Activated CD8-positive, alpha-beta T cell treated with anti-CD3 and anti-CD28 coated beads, Interleukin-2, amount 10 ng/mL, durations not matched to agents 7 days and 5 days (primary cell): ENCODE measurements at places on chromosomes 12 and 14. TPM values are rescaled to one million over a fixed set of nuclear protein-coding genes. Genes with fewer than 3 reads are reported as not detected.

The GPR68 gene
- total RNA-seq, result 44.6 TPM

- DNase-seq, result no peak
- no peaks in the 10 kb centered on the region for H3K4me1 ChIP-seq
- H3K4me3 ChIP-seq, result no peak overlapping the region
- no peaks in the 10 kb centered on the region for H3K27me3 ChIP-seq
Measured at GRCh38 chr12:115323223-115323905, 639.4 kb upstream of the TBX3 start.

GRCh38 chr14:57847096-57847495, 18.8 kb downstream of the SLC35F4 start:
- no peaks in the 10 kb centered on the region for H3K27me3 ChIP-seq
- no peaks in the 10 kb centered on the region for H3K36me3 ChIP-seq
- DNase-seq, result no peak
- H3K4me1 ChIP-seq, result no peaks in the 10 kb centered on the region
- H3K4me3 ChIP-seq, result no peak overlapping the region

The KCNA1 gene
- total RNA-seq, result not detected

DNA sequence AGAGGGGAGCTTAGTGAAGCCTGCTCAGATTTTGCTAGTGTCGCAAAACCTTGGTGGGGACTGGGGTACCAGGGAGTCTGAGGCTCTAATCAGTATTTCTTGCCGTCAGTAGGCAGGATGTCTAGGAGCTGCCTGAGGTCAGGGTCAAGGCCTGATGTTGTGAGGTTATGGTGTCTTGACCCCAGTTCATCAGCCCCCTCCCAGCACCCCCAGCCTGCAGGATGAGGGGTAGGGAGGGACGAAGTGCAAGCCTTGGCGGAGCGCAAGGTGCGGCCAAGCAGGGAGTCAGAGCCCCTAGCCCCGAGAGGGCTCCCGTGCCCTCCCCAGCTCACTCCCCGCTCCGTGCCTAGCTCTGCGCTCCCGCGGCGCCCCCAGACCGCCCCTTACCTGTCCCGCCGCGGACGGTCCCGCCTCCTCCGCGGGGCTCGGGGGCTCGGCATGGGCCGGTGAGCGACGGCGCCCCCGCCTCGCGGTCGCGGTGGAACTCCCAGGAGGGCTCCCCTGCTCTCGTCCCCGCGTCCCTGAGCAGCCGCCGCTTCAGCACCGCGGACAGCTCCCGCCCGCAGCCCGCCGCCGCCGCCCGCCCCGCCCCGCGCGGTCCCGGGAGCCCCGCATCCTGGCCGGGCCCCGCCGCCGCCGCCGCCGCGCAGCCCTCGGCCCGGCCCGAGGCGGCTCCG, 347 bp downstream of the SYNDIG1L start:
- peaks cover 43% of the 10 kb centered on the region for H3K27me3 ChIP-seq
- no peak overlapping the region for H3K27ac ChIP-seq
- no peak overlapping the region for H3K4me3 ChIP-seq
- H3K36me3 ChIP-seq, result no peaks in the 10 kb centered on the region
- H3K4me1 ChIP-seq, result peaks cover 2% of the 10 kb centered on the region

DNA sequence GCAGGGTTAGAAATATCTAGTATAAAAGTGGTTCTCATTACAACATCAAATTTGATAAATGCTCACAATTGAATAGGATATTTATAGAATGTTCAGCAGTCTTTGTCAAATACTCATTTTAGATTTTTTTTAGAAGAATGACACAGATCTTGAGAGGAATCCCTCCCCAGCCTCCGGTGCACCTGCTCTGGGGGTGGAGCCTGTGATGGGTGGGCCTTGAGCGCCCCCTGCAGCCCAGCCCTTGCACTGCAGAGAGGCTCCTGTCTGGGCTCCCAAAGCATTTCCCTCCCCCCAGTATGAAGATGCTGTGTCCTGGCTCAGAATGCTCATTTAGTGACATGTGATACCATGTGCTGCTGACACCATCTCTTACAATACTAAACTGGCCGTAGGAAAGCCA, 792.3 kb downstream of the TMEM121 start:
- peaks cover 14% of the 10 kb centered on the region for H3K27me3 ChIP-seq
- DNase-seq, result peak; percentile 56
- no peaks in the 10 kb centered on the region for H3K36me3 ChIP-seq
- H3K4me1 ChIP-seq, result no peaks in the 10 kb centered on the region

The EML1 gene
- not detected for total RNA-seq

- no peaks in the 10 kb centered on the region for H3K4me1 ChIP-seq
- H3K27me3 ChIP-seq, result no peaks in the 10 kb centered on the region
- no peaks in the 10 kb centered on the region for H3K36me3 ChIP-seq
- no peak overlapping the region for H3K4me3 ChIP-seq
- DNase-seq, result no peak
- no peak overlapping the region for H3K27ac ChIP-seq
Measured at GRCh38 chr14:78509516-78509915, 339.3 kb downstream of the NRXN3 start.

DNA sequence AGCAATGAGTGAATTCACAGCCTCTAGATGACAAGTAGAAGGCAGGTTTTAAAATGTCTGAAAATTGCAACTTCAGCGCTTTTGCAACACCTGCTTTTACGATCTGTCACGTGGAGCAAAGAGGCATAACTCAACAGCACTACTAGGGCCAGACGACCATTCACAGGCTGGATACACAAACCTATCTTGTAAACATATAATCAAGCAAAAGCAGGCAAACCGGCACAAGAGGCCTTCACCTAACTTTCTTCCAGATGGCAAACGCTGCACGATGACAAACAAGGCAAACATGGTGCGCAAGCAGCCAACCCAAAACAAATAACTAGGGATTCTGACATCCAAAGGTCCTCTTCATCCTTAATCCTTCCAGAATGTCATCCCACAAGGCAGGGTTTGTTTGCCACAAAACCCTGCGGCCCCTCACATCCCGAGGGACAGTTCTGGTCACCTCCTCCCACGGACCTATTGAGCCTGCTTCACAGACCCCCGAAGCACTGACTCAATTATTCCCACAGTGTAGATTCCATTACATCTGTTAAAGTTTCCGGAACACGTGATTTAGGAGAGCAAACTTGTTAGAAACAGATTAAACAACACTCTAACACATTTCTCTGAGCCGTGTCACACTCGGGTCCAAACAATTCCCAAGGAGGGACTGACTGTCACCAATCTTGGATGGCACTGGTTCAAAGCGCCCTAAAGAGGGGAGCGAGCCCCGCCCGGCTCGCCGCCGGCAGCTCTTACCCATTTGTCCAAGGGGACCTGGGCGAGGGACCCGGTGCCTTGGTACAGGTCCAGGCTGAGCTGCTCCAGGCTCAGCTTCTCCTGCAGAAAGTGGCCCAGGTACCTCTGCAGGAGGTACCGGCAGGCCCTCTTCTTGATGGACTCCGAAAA, 823 bp downstream of the ATG2B start:
- H3K4me3 ChIP-seq, result peak overlapping the region; percentile 87
- H3K36me3 ChIP-seq, result peaks cover 16% of the 10 kb centered on the region
- H3K27ac ChIP-seq, result peak overlapping the region; percentile 88
- peak; percentile 70 for DNase-seq
- H3K4me1 ChIP-seq, result peaks cover 38% of the 10 kb centered on the region
- H3K27me3 ChIP-seq, result no peaks in the 10 kb centered on the region

DNA sequence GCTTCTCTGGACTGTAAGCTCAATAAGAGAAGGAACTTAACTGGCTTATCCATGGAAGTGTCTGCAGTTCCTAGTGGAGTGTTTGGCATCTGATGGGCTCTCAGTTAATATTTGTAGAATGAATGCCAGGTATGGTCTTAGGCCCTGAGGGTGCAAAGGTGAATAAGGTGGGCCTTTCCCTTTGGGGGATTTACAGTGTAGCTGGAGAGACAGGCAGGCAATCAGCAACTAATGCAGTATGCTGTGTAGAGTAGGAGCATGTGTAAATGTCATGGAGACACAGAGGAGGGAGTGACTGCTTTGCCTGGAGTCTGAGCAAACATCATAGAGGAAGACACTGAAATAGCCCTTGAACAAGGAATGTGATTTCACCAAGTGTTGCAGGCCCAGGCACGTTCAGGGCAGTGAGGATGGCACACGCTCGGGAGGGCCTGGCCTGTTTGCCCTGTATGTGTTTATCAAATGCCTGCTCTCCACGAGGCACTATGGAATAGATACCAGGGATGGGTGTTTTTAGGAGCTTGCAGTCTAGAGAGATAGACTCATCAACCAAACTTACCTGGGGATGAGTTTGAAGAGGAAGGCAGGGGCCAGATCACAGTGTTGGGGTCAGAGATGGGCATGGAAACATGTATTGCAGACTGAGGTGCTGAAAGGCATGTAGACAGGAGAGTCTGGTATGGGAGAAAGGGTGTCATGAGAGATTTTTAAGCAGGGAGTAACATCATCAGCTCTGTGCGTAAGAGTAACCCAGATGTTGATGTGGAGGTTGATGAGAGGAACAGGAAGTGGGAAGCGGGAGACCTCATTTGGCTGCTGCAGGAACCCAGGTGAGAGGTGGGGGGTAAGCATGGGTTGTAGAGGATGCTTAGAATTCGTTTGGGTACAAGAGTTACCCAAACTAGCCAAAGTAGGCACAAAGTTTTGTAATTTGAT, 54.1 kb downstream of the PLXNC1 start:
- H3K27ac ChIP-seq, result peak overlapping the region; percentile 71
- peaks cover 58% of the 10 kb centered on the region for H3K36me3 ChIP-seq
- peak overlapping the region; percentile 16 for H3K4me3 ChIP-seq
- DNase-seq, result peak; percentile 53

DNA sequence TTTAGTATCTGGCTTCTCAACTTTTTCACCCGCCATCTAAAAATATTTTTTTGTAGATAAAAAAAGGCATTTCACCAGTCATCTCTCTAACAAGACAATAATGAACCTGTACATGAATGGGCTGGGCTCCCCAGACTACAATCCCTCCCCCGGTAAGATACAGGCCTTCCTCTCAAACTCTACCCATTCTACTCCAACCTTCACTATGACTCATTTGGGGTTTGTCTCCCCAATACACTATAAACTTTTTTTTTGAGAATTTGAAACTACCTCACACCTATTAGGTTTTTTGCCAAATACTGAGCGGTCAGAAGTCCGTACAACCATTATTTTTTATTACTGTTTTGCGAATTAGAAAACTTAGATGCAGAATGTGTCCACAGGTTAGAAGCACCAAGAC, 784 bp downstream of the RPL6 start:
- DNase-seq, result no peak
- peak overlapping the region; percentile 100 for H3K27ac ChIP-seq
- H3K36me3 ChIP-seq, result peaks cover 52% of the 10 kb centered on the region
- H3K27me3 ChIP-seq, result no peaks in the 10 kb centered on the region
- peak overlapping the region; percentile 99 for H3K4me3 ChIP-seq
- peaks cover 42% of the 10 kb centered on the region for H3K4me1 ChIP-seq

The KRT74 gene
- total RNA-seq, result not detected

DNA sequence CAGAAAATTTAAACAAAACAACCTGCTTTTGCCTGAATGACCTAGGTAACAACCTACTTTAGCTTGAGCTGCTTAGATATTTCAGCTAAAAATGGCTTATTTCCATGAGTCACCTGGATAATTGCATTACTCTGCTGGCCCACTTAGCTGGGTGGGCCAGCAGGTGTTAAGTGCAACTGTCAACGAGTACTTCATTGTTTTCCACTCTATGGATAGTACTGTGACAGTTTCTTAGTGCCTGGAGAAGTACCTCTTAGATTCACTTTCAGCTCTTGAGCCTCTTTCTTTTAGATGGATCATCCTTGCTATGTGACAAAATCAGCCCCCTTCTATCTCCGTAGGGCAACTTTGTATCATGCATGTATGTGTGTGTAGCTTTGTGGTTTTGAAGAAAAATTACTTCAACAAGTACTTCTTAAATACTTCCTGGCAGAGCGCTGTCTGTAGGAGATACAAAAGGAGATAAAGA, 368.2 kb upstream of the ATP2B1 start:
- H3K36me3 ChIP-seq, result no peaks in the 10 kb centered on the region
- peaks cover 8% of the 10 kb centered on the region for H3K27me3 ChIP-seq
- DNase-seq, result no peak
- no peak overlapping the region for H3K27ac ChIP-seq
- no peak overlapping the region for H3K4me3 ChIP-seq
- peaks cover 15% of the 10 kb centered on the region for H3K4me1 ChIP-seq

GRCh38 chr14:102993523-102993922, 63.8 kb downstream of the CDC42BPB start:
- no peaks in the 10 kb centered on the region for H3K4me1 ChIP-seq
- DNase-seq, result no peak
- H3K4me3 ChIP-seq, result no peak overlapping the region
- no peaks in the 10 kb centered on the region for H3K36me3 ChIP-seq
- peaks cover 8% of the 10 kb centered on the region for H3K27me3 ChIP-seq
